ENCODE measurements at places on chromosomes 7 and 10.

DNA sequence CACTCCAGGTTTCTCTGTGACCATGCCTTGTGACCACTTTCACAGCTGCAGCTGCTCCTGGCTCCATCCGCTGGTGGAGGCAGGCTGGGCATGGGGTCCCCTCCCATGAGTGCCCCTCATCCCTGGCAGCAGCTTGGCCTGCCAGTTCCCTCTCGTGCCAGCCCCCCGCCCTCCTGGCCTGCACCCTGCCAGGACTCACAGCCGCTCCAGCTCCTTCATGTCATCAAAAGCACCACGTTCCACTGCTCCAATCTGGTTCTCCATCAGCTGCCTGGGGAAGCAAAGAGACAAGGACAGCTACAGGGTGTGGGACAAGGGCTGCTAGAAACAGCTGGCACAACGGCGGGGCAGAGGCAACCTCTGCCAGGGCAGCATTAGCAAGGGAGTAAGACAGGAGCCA, 22.6 kb downstream of the SLIT1 start:
- DNase-seq = no peak

DNA sequence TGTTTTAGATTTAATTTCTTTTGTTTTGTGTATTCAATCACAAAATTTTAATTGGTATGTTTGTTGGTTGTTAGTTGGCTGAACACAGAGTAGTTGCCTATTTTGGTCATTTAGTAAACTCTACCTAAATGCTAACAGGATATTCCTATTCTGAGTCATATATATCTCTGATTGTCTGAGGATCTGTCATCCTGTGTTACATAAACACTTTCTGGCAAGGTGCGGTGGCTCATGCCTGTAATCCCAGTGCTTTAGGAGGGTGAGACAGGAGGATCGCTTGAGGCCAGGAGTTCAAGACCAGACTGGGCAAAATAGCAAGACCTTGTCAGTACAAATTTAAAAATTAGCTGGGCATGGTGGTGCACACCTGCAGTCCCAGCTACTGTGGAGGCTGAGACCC, 178.6 kb downstream of the PLCE1 start:
- no peak for DNase-seq

GRCh38 chr10:74445493-74445892, 294.5 kb downstream of the ADK start:
- DNase-seq = no peak

- DNase-seq = no peak
These were observed 2.2 kb downstream of the FAM53B start for GRCh38 chr10:124741922-124742412.

DNA sequence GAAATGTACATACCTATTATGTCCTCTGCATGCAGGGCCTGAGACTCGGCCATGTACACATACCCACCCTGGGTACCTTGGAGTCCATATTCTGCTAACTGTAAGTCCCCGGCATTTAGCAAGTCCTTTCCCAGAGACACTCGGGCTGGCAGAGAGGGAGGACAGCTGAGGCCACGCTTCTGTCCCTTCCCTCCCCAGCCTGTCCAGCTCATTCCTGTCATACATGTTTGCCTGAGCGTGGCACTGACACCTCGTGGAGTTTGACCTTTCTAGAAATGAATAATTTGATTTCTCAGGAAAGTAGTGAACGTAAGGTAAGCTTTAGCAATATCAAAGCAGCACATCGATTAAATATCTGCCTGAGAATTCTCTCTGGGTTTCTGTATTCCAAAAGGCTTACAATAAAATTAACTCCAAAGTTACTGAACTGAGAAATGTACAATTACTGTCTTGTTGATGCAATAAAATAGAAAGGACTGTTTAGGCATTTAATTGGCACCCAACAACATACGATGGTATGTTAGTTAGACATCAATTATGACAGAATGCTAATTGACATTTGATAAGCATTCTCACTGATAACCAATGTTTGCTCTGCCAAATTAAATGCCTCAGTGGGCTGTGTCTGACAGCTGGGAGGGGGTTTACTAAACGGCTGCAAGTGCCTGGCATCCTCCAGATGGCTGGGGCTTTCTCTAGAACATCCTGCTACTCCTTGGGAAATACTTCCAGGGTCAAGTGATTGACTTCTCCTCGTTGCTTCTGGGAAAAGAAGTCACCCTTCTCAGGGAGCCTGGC, 221.2 kb downstream of the CCSER2 start:
- DNase-seq = no peak

- DNase-seq = peak; percentile 61
These were observed 5.7 kb downstream of the ARPC1B start for GRCh38 chr7:99380032-99380822.

DNA sequence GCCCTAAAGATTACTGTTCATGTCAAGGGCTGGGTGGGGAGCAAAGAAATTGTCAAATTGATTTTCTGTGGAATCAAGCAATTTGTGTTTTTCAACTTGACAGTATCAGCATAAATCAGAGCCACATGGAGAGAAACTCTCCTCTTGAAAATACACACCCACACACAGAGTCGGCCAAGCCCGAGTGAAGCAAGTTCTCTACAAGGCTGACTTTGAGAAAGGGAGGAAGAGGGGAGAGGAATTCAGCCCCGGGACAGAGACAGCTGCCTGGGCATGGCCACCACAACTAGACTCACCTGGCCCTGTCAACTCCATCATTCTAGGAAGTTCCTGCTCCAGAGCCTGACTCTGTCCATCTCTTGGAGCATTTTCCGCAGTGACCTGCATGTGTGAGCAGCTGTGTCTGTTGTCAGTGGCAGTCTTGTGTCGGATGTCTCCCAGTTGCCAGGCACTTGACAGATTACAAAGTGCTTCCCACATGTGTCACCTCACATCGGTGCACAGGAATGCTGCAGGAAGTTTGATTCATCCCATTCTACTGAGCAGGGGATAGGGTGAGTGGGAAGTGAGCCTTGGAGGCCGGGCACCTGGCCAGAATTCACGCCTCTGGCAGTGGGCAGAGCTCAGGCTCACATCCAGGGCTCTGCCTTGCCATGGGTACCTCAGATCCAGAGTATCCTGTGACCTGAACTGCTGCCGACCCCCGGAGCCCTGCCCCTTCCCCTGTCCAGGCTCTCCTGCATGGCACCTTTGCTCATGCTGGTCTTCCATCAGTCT, 37.9 kb downstream of the ADAM12 start:
- no peak for DNase-seq

DNA sequence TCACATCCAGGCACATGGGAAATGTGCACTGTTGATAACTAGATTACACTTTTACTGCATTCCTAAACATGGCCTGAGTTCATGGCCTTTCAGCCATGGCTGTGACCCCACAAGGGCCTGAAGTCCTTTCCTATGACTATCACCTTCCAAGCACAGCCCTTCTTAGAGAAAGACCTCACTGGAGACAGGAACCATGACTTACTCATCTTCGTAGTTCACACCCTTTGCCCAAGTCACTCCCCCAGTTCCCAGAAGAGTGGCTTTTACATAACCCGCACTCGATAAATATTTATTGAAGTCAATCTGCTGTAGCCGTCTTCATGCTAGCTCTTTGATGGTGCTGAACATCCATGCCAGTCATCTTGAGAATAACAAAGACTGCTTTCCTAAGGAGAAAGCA, 632.5 kb upstream of the NRP1 start:
- DNase-seq = no peak

DNA sequence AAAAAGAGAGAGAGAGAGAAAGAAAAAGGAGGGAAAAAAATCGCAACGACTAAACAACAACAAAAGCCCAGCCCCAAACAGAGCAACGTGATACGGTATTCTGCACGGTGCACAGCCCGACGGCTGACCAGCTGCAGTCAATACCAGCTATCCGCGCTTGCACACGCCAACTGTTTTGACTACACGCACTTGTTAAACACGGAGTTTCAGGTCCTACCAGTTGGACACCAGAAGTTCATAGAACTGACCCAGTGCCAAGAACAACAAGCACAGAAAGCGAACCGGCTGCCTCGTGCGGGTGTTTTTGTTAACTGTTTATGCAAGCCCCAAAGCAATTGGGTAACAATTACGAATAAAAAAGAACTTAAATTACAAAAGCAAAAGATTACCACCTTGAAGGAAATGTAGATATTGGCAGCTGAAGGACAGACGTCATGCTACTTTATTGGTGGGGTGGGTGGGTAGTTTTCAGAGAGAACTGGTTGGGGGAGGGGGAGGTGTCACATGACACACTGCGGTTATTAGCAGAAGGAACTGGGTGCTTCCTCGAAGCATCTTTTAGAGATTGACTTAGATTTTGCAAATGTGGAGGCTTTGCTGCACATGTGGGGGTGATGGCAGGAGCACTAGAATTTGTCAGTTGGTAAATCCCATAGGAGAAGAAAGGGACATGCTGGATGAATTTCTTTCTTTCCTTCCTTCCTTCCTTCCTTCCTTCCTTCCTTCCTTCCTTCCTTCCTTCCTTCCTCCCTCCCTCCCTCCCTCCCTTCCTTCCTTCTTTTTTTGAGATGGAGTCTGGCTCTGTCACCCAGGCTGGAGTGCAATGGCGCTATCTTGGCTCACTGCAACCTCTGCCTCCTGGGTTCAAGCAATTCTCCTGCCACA, 110.6 kb upstream of the EFCAB10 start:
- DNase-seq = peak; percentile 54

DNA sequence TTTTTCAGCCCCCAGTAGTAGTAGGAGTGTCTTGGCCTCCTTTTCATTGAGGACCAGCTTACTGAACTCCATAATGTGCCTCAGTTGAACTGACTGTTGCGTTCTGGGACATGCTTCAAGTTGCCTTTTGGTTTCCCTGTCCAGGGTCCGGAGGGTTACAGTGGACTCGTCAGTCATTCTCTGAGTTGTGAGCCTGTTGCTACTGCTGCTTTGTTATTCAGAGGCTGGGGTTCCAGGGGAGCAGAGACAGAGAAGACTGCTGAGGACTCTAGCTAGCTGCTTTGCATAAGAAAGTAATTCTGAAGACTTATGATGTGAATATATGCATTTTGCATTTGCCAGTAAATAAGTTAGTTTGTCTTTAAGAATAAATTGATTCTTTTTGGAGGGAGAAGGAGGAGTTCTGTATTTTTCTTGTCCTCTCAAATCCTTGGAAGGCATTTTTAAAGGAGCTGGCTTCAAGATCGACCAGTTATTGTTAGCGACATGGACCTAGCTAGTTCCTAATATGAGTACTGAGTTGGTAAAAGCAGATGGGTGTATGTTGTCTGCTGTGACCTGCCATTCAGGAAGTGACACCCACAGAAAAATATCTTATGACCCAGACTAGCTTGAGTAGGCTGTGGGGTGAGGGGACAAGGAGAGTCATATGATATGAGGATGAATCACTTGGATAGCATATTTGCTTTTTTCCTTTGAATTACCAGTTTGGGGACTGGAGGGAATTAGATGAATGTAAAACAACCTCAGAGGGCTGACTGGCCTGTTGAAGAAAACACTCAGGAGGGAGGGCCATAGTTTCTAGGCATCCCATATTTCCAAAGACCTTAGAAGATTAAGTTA, 8.3 kb downstream of the PI4K2A start:
- peak; percentile 46 for DNase-seq

DNA sequence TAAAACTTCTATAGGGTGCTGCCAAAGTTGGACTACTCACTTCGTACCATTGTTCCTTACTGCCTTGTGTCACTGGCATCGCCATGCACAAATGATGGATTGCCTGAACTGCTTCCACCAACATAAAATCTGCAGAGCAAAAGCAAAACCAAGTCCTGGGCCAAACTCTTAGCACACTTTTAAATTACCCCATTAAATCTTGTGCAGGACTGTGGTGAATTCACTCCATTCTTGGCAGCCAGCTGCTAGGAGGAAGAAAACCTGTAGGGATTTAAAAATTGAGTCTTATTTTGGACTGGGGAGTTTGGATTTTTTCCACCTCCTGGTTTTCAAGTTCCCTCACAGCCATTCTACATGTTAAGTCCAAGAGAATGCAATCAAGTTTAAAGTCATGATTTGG, 646.9 kb downstream of the SORCS3 start:
- no peak for DNase-seq

DNA sequence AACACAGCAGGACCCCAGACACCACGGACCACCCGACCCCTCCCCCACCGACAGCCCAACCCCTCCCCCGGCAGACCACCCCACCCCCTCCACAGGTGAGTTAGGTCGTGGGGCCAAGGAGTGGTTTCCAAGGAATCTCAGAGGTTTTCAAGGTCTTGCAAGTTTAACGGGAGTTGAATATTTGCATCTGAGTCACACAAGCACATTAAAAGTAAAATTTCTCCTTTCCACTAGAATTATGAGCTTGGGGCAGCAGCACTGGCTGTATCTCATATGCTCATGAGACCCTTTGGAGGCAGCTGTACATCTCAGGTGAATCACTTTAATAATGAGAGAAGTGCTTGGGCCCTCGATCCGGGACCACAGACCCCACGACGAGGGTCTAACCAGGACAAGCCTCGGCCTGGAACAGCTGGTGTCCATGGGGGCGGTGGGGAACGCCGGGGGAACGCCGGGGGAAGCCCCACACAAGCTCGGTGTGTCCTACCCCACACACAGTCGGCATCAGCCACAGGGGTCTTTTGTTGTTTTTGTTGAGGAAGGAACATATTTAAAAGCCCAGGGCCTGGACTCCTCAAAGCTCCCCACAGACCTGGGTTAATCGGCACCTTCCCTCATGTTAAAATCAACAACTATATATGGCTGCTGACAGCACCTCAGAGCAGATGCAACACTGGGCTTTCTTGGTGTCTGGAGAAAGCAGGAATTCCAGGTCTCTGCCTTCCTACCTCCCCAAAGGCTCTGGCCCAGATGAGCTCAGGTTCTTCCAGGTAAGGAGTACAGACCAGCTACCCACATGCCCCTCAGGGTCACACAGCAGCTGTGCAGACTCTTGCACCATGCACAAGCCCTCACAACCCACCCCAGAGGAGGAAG, 130.3 kb downstream of the DIP2C start:
- DNase-seq = no peak

DNA sequence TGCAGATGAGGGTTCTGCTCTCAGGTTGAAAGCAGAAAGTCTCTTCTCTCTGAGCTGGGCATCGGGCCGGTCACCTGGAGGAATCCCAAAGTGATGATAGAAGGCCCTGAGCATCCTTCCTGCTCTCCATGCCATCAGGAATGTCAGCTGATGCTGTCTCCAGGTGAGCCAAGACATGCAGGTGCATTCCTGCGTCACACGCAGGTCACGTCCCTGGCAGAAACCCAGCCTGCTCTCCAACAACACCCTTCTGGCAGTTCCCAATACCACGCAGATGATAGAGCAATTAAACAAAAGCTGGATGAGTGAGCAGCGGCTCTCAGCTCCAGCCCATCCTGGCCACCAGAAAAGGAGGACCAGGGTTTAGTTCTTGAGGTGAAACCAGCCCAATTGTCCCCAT, 6.9 kb upstream of the WIPI2 start:
- no peak for DNase-seq

DNA sequence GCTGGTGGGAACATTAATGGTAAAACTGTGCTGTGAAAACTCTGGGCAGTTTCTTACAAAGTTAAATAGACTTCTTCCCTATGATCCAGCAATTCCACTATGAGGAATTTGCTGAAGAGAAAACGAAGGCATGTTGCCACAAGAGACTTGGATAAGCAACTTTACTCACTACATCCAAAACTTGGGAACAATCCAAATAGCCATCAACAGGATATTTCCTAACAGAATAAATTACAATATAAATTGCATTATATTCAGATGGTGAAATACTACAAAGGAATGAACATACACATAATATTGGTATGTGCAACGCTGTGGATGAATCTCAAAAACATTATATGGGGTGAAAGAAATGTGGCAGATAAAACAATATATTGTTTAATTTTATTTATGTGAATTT, 21.4 kb upstream of the MKI67 start:
- DNase-seq = no peak
